ENCODE measurements at places on chromosomes 4 and X. TPM values are rescaled to one million over a fixed set of nuclear protein-coding genes. Genes with fewer than 3 reads are reported as not detected.

DNA sequence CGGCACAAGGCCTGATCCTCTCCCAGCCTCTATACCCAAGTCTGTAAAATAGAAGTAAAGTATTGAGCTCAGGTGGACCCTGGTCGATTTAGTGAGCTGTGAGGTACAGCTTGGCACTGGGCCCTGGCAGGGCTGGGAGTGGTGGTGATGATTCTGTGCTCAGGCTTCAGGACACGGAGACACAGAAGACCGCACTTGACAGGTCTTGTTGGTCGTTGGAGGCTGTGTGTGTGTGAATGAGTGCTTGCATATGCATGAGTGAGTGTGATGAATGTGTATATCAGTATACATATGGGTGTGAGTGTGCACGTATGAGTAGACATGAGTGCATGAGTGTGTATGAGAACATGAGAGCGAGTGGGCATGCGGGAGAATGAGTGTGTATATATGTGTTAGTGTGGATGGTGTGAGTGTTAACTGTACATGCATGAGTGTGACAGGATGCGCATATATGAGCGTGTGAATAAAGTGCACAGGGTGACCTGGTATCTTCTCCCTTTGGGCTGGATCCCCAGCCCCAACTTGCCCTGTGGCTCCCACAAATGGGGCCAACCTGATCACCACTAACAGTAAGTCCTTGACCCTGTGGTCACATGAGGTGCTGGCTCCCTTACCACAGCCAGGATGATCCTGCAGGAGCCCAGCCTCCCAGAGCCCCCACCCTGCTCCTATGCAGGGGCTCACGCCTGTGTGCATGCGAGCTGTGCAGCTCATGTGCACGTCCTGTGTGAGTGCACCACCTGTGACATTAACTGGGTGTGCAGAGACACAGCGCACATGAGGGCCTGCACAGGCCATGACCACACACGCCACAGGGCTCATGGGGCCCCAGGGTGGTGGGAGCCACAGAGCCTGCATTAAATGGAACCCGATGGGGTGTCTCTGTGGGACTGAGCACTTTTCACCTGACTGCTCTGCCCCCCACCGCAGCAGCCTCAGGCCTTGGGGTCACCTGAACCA, 20.8 kb downstream of the SH3BP2 start:
- no peak for DNase-seq

DNA sequence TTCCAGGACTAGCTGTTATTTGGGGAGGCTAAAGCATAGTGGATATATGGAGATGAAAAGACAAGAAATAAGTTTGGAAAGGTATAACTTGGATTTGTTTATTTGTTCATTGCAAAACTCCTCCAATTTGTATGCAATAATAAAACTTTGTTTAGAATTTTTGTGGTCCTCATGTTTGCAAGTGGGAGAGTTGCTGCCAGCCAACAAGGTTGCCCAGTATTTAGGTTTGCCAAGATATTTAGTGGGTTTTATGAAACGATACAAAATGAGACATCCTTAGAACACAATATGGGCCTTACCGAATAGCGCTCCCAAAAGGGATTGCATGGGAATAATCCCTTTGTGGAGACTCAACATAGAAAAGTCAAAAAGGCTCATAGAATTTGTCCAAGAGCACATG, 162.1 kb downstream of the INPP4B start:
- DNase-seq = no peak

GRCh38 chr4:187362937-187363857, 632.4 kb upstream of the ZFP42 start:
- DNase-seq = no peak

- no peak for DNase-seq
Observed at GRCh38 chr4:185328586-185328985, 67.1 kb downstream of the LRP2BP start.

- no peak for DNase-seq
Observed at GRCh38 chrX:9885150-9885549, 82.0 kb upstream of the CLDN34 start.

SLC25A4 gene
- 12.8 TPM for total RNA-seq

Measured in urinary bladder (tissue), 4 donors.